ENCODE measurements at places on chromosomes 5 and 9.

DNA sequence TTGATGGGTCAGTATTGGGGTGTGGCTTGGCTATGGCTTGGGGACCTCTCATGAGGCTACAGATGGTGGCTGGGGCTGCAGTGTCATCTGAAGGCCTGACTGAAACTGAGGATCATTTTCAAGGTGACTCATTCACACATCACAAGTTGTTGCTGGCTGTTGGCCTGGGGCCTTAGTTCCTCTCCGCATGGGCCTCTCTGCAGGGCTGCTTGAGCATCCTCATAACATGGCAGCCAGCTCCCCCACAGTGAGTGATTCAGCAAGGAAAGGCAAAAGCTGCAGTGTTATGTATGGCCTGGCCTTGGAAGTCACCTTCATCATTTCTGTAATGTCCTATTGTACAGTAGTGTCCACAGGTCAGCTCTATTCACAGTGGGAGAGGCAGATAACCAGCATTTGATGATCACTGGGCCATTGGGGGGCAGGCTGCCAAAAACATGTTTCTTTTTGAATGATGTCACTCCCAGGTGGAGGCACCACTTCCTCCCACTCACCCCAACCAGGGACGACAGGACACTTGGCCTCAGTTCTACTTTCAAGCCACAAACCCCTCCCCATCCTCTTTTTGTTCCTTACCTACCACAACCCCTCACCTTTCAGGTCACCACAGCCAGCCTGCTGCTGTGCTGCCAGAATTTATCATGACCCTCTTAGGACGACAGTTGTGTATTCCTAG, 14.4 kb downstream of the FGD3 start:
- DNase-seq, result no peak

- no peak for DNase-seq
Observed at GRCh38 chr9:81650586-81651515, 38.5 kb downstream of the TLE1 start.

DNA sequence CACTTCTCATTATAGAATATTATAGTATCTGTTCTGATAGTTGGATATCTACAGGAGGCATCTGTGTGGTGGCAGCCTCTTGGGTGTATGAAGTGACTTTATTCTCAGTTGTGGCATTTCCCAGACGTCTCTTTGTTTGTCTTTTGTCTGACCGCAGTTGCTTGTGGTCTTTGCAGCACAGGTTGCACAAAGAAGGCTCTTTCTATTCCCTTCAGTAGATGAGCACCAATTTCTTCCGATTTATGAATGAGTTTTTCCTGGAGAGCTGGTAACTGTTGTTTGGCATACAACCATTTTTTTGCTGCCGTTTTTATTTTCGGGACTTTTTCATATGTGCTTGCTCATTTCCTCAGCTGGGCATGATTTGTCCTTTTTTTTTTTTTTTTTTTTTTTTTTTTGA, 56.4 kb upstream of the MYO10 start:
- no peak for DNase-seq

DNA sequence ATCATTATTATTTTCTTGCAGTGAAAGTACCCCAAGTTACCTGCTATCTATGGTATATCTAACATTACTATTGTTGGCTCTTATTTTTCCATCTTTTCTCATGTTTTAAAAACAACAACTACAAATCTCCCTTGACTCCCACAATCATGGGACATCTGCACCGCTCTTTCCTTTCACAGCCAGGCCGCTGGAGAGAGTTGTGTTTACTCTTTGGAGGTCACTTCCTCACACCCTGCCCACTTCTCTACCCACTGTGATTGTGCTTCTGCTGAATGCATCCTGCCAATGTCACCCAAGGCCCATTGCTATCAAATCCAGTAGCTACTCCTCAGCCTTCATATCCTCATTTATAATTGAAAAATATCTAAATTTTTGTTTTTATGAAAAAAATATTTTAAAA, 29.7 kb downstream of the SLC28A3 start:
- DNase-seq, result no peak

DNA sequence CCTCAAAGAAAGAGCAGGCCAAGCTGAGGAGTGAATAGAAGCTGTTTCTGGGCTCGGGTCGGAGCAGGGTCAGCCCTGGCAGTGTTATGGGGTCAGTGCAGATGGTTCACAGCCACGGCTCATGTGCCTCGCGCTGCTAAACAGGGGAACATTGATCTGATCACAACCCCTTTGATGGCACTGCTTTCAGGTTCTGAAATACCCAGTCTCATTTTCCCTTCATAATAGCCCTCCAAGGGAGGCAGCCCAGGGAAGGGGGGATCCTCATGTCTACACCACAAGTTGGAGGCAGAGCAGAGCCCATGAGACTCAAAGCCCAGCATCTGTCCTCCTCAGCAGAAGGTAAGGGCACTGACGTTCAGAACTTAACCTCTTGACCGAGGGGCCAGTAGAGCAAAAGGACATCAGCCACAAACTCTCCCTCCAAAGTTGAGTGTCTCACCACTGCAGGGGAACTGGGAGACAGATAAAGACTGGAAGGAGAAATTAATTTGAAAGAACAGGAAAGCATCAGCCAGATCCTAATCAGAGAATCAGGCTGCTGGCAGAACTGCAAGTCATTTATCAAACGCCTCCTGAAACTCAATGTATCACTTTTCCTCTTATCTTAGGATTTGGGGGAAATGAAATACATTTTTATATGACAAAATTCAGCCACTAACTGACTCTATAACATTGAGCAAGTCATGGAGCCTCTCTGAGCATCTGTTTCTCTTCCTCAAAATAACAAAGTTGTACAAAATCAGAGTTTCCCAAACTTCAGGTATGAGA, 110.6 kb downstream of the SH3TC2 start:
- DNase-seq, result no peak

- no peak for DNase-seq
Observed at GRCh38 chr5:62578540-62578939, at the start of gene LRRC70. LRRC70 (plus strand) TSS chr5:62578819; CDS start chr5:62579439, 620 bp downstream.

Data from dorsolateral prefrontal cortex (tissue), 122 donors.